Activated gamma-delta T cell (primary cell): ENCODE measurements at places on chromosomes 11 and 22.

DNA sequence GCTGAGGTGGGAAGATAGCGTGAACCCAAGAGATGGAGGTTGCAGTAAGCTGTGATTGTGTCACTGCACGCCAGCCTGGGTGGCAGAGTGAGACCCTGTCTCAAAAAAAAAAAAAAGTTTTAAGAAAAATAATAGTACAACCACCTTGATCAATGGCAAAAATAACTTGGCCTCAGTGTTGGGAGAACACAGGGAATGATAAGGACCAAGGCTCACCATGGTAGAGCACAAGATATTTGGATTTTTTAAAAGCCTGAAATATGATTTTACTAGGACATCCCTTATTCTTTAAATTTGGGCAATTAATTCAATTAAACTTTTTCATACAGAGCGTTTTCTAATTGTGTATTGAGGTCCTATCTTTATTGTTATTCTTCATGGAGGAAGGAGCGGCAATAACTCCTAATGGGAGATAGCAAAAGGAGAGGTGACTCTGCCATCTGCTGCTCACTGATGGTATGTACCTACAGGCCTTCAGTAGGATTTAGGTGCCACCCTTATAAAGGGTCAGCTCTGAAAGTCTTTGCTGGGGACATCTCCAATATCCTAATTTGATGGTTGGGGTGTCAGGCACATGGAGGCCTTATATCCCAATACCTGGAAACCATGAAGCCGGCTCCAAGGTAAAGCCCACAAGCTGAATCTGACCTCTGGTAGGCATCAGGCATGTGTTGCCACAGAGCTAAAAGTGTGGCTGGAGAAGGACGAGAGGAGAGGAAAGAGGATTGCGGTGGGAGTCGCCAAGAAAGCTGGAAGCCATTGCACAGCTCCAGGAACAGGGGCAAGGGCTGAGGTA lies 21.9 kb upstream of the POLD3 start:
- no peak for DNase-seq

DNA sequence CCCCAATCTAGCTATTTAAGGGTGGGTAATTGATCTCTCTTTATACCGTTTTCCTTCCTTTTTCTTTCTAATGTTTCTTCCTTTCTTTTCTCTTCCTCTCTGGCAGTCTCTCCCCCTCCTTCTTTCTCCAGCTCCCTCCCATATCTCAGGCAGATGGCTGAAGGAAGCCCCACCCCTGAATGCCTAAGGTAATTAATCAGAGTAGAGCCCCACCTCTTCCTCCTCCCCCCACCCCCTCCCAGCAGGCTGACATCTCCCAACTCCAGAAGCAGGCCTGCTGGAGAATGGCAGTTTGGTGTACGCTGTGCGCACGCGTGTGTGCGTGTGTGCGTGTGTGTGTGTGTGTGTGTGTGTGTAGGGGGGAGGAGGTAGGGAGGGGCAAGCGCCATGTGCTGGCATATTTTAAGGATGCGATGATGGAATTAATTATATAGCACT lies 122.6 kb downstream of the APOL5 start:
- DNase-seq, result no peak

- no peak for DNase-seq
These were observed 17.7 kb downstream of the ELF5 start for GRCh38 chr11:34495724-34496377.

DNA sequence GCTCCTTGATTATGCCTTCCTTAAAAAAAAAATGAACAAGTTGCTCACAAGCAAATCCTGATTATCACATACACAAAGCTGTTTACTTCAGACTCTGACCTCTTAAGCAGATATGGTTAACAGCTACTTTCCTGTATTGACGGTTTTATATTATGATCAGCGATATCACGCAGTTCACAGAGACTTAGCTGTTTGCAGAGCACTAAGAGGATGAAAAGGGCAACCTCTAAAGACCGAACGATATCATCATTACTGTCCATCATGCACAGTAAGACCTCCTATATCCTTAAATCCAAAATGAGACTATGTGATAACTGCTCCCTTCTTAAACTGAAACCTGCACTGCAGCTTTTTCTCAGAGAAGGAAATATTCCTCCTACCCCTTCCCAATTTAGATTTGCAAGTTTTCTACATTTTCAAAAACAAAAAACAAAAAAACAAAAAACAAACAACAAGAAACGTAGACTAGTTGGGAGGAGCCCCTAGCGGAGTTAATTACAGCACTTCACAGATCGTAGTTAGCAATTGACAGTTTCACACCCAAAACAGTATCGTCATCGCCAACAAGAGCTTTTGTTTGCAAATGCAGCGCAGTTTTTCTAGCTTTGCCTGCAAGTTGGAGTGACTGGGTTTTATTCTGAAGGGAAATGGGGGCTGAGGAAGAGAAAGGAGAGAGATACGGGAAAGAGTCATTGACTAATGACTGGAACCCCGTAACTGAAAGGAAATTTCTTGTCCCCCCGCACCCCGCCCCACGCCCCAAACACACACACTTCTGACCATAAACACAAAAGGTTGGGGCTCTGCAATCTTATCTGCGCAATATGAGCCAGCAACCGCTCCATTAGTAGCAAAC lies 1.2 kb downstream of the DDX6 start:
- no peak for DNase-seq

- no peak for DNase-seq
These were observed 62.4 kb downstream of the TMPRSS5 start for GRCh38 chr11:113643701-113644100.
